ENCODE measurements at places on chromosomes 16 and 17. TPM values are rescaled to one million over a fixed set of nuclear protein-coding genes. Genes with fewer than 3 reads are reported as not detected.

MARVELD3 gene
- 0.24 TPM for total RNA-seq

ZPBP2 gene
- total RNA-seq: not detected

VAT1L gene
- not detected for total RNA-seq

XAF1 gene
- total RNA-seq: not detected

GALNS gene
- total RNA-seq: 47.2 TPM

SEPTIN12 gene
- not detected for total RNA-seq

LRRC37A3 gene
- 3.2 TPM for total RNA-seq

MMP15 gene
- total RNA-seq: 47.4 TPM

KRTAP2-3 gene
- total RNA-seq: 0.20 TPM

AOC2 gene
- 1.8 TPM for total RNA-seq

MED9 gene
- total RNA-seq: 18.7 TPM

FBXO31 gene
- total RNA-seq: 23.3 TPM

CPNE7 gene
- 78.8 TPM for total RNA-seq

KIF18B gene
- total RNA-seq: 32.9 TPM

CDRT15L2 gene
- not detected for total RNA-seq

SECTM1 gene
- 2.1 TPM for total RNA-seq

HEXIM1 gene
- total RNA-seq: 44.6 TPM

RAP1GAP2 gene
- 31.0 TPM for total RNA-seq

C16orf46 gene
- 0.89 TPM for total RNA-seq

PRSS53 gene
- 2.5 TPM for total RNA-seq

All from A549 treated with Hydrocortisone at 1 μM for 4 hours (cell line).